ENCODE measurements at places on chromosomes 6 and 20.
A peak's percentile ranks its signal among the peaks of the same experiment; 100 is the strongest.

GRCh38 chr20:2135013-2135412 is 33.4 kb downstream of the STK35 start:
- DNase-seq, result no peak

- DNase-seq, result no peak
Measured at GRCh38 chr6:19465256-19465655, 371.9 kb upstream of the ID4 start.

GRCh38 chr6:123118811-123119210 is 122.8 kb downstream of the CLVS2 start:
- no peak for DNase-seq

- no peak for DNase-seq
Measured at GRCh38 chr6:137171824-137172733, 1.4 kb downstream of the IL22RA2 start.

DNA sequence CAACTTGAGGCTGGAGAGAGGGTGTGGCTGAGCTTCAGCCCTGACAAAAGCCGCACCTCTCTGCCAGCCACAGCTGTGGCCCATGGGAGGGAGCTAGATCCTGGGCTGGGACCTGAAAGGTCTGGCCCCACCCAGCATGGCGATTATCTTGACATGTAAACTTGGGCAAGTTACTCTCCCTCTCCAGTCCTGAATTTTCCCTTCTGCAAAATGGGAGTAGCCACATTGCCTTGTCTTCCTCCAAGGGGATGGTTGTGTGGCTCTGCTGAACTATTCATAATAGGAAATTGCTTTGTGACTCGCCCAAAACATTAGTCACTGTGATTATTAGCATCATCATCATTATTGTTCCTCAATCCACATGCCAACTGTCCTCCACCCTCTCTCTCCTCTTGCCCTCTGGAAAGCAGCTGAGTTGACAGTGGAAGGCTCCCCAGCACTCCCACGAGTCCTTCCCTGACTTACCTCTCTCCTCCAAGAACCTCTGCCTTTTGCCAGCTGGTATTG is 23.0 kb upstream of the RBPJL start:
- DNase-seq, result no peak

GRCh38 chr20:50611128-50611810 is 80.1 kb downstream of the RIPOR3 start:
- no peak for DNase-seq

DNA sequence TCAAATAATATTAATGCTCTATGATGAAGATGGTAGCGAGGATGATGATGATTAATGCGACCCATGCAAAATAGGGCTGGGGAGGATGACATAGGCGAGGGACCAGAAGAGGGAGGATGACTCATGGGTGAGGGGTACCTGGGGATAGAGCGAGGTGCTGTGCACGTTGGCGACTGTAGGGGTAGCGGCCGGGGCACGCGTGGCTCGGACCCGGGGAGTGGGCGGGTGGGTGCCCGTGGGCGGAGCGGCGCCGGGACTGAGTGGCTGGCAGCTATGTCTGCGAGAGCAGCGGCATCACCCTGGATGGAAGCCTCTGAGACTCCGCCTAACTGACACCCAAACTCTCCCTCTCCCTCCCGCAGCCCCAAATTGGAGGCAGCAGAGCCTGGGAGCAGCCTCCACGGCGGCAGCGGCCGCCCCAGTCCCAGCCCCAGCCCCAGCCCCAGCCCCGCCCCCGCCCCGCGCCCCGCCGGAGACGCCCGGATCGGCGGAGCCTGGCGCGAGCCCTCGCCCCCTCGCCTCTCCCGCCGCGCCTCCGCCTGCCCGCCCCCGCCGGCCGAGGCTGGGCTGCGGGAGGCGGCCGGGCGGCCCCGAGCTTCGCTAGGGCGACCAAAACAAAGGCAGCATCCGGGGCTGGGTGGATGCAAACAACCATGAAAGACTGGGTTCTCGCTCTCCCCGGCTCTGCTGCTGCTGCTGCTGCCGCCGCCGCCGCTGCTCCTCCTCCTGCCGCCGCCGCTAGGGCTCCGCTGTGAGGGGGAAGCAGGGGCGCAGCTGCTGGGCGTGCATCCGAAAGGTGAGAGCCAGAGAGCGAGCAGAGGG is at the start of gene RIMS1:
TSS of gene RIMS1 (plus strand) at position 367 of the 822 bp plus-strand sequence. CDS start 474 bp downstream, outside the sequence.
- DNase-seq, result no peak

DNA sequence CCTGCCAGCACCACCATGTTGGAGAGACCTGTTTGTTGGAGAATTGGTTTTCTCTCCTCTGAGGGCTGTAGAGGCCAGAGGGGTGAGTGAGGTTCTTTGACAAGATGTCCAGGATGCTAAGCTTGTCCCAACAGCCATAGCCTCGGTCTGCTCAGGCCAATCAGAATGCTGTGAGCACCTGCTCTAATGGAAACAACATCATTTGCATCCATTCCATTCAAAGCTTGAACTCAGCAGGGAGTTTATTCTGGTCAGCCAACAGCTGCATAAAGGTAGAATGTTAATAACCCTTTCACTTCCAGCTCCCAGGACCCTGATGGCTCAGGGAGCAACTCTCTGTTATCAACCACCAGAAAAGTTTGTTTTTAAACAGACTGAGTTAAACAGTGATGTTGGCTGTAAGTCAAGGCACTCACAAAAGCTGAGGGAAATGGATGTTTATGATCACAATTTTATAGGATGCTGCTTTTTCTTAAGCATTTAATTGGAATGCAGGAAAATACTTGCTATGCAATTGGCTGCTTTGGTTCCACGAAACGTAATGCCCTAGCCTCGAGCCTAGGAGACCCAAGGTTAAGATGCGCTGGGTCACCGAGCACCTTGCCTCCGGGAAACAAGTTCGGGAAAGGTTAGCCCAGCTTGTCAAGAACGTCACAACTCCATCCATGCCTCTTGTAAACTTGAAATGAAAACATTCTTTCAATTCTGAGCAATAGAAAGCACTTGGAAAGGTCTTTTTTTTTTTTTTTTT is 155.2 kb downstream of the NFATC2 start:
- no peak for DNase-seq

DNA sequence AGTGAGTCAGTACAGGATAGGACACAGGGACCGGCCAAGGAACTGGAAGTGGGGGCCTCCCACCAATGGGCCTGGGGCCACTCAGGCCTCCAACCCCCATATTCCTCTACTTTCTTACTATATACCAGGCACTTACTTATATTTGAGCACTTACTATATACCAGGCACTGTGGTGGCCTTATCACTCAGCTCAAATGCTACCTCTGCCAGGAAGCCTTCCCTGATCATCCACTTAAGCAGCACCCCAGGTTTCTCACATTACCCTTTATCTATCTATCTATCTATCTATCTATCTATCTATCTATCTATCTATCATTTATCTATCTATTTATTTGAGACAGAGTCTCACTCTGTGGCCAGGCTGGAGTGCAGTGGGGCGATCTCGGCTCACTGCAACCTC is 12.3 kb upstream of the UBE2V1 start:
- no peak for DNase-seq

DNA sequence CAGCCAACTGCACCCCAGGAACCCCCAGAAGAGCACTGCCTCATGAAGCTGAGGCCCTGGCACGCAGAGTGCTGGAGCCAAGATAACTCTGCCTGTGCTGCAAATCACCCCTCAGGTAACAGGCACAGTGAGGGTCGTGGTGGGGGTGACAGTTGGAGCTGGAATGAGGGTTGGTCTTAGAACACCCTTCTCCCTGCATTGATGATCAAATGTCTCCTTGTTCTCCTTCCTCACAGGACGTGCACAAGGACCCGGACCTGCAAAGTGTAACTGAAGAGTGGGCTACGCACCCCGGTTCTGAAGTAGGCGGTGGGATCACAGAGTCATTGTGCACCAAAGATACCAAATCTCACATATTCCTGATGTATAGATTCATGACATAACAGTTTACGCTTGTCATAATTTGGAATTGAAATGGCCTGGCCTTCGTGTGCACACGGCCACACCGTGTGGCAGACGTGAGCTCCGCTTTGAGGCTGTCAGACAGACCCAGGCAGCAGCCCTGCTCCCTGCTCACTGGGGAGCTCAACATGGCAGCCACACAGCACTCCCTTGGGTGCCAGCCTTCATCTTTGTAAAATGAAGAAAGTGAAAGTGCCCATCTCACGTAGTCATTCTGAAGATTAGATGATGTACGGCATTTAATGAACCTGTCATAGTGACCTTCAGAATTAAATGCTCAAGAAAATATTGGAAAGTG is 8.8 kb downstream of the THBS2 start:
- DNase-seq, result no peak

GRCh38 chr6:163311830-163312229 is 102.7 kb upstream of the QKI start:
- no peak for DNase-seq

GRCh38 chr6:82017288-82017687 is 230.3 kb downstream of the IBTK start:
- DNase-seq, result no peak

- no peak for DNase-seq
Measured at GRCh38 chr20:6502999-6503398, 264.5 kb upstream of the BMP2 start.

- DNase-seq, result no peak
Measured at GRCh38 chr6:13920552-13920951, 4.2 kb upstream of the RNF182 start.

GRCh38 chr6:8131265-8131897 is 29.0 kb upstream of the EEF1E1 start:
- DNase-seq, result peak; percentile 3

Measured in stimulated activated naive CD4-positive, alpha-beta T cell (primary cell).